Stimulated activated CD8-positive, alpha-beta memory T cell treated with anti-CD3 and anti-CD28 coated beads, Interleukin-4, amount 100 ng/mL, for 1 hour (primary cell): ENCODE measurements at places on chromosomes 16 and 17.

DNA sequence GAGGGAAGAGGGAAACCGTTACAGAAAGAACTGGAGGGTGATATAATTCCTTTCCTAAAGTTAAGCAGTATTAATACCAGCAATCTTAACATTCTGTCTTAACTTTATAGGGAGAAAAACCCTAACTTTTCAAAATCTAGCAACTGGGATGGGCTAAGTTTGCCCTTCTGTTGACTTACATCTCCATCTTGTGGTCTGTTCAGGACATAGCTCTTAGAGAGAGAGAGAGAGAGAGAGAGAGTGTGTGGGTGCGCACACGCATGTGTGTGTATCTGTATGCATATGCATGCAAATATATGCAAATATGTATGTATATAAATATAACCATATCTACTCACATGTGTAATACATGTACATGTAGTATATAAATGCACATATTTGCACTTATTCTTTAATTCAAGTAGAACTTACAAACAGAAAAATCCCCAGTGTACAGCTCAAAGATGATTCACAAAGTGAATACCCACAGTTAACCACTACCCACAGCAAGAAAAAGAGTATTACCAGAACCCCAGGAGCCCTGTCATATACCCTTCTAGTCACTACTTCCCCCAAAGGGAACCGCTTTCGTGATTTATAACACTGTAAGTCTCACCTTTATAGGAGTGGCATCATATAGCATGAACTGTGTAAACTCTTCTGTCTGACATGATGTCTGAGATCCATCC is 46.5 kb downstream of the STX8 start:
- no peak for DNase-seq

GRCh38 chr16:84239909-84240308 is at the start of gene KCNG4:
KCNG4 (minus strand) TSS chr16:84240012; CDS start chr16:84237485, 2,527 bp downstream.
- DNase-seq, result no peak

GRCh38 chr17:1183171-1183873 is 3.5 kb upstream of the ABR start:
- DNase-seq, result no peak

- no peak for DNase-seq
These were observed 211.4 kb downstream of the GRIN2A start for GRCh38 chr16:9970796-9971195.

- no peak for DNase-seq
These were observed 156.0 kb downstream of the GSG1L start for GRCh38 chr16:27907457-27907972.

DNA sequence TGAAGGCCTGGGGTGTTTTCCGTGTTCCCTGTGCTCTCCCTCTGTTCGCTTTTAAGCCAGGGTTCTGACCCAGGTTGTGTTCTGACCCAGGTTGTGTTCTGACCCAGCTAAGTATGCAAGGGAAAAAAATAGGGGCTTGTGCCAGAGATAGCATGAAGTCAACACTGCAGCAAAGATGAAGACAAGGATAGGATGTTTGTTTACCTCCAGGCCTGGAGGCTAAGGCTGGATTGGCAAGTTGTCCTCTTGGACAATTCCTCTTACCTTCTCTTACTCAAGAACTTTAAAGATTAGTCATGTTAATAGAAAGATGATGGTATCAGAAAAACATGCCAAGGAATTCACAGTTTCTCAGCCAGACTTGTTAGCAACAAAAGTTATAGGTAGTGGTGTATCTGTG is 19.4 kb downstream of the LYRM9 start:
- no peak for DNase-seq

GRCh38 chr16:85659805-85660511 is 28.8 kb downstream of the GINS2 start:
- DNase-seq, result peak; percentile 31

GRCh38 chr17:77933777-77934398 is 24.6 kb upstream of the TNRC6C start:
- DNase-seq, result no peak

GRCh38 chr17:12624211-12624610 is 41.5 kb upstream of the MYOCD start:
- DNase-seq, result no peak

GRCh38 chr16:86391984-86392383 is 118.3 kb upstream of the FOXF1 start:
- DNase-seq, result no peak

GRCh38 chr16:71569621-71570020 is 7.3 kb downstream of the TAT start:
- no peak for DNase-seq

DNA sequence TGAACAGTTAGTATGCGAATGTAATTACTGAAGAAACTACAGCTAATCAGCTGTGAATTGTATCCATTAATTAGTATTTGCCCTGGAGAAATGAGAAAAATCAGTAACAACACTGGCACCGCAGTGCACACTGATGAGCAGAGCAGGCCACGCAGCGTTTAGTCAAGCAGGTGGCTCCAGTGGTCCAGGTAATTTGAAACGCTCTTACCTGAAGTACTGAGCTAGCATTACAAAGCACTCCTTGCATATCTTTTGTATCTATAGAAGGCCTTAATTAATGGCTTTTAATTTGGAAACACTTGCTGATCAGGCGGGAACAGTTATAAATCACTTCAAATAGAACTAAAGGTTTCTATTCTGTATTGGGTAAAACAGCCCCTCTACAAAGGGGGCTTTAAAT is 76.4 kb downstream of the TOX3 start:
- DNase-seq, result no peak
